ENCODE measurements at places on chromosomes 4 and X.

DNA sequence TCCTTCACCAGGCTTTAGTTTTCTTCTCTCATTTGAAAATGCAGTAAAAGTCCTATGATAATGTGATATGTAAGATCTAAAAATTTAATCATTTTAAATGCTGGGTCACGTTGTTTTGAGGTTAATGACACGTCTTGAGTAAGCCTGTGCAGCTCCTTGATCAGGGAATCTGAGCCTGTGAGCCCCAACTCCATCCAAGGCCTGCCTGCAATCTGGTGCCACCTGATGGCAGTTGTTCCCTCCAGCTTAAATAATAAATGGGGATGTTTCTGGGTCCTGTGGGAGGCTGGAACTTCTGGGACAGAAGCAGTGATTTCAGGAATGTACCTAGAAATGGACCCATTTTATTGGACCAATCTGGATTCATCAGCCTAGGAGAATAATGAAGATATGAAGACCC lies 455.4 kb upstream of the ADGRL3 start:
- no peak for DNase-seq

- no peak for DNase-seq
These were observed 43.2 kb downstream of the PALLD start for GRCh38 chr4:168540086-168540485.

DNA sequence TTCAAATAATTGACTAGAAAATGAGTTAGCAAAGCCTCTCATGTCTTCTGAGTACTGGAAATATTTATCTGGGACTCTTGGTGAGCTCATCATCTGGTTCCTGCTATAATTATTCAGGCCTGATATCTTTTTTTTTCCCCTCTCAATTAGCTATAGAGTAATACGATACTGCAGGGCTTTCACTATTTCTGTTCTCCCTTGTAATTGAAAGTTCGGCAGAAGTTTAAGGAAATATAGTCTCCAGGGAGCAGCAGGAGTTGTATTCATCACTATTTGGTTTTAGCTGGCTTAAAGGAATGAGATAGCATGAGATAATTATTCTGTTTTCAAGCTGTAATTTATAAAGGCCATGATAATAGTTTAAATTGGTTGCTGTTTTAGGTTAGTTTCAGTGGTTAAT lies 378.6 kb upstream of the EPHA5 start:
- no peak for DNase-seq

- DNase-seq: no peak
These were observed 105.5 kb downstream of the SHROOM3 start for GRCh38 chr4:76540486-76540885.

DNA sequence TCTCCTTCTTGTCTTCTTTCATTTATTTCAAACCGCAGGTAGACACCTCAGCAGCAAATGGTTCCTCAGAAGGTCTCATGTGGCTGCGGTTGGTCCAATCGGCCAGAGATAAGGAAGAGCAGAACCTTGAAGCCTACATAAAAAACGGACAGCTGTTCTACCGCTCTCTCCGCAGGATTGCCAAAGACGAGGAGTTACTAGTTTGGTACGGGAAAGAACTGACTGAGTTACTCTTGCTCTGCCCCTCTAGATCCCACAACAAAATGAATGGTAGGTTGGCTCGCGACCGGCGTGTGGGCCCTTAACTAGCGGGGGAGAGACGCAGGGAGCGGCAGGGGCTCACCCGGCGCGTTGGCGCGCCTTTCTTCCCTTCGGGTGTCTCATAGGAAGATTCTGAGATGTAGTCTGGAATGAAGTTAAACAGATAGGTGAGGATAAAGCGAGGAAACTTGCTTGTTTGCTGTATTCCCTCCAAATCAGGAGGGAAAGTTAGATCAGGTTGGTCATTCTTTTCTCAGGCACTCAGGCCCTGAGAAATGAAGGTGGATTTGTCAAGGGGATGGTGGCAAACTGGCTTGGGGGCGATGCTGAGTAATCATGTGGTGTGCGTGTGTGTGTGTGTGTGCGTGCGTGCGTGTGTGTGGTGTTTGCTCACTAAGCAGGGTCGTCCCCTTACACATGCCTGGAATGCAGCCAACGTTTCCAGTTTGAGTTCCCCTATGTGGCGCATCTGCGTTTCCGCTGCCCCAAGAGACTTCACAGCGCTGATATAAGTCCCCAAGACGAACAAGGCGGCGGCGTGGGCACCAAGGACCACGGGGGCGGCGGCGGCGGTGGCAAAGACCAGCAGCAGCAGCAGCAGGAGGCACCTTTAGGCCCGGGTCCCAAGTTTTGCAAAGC lies 4.2 kb downstream of the PRDM8 start:
- DNase-seq: no peak

- no peak for DNase-seq
These were observed 26.0 kb downstream of the MANBA start for GRCh38 chr4:102734591-102735385.

- DNase-seq: no peak
These were observed 85.2 kb downstream of the AASDH start for GRCh38 chr4:56301997-56302496.

DNA sequence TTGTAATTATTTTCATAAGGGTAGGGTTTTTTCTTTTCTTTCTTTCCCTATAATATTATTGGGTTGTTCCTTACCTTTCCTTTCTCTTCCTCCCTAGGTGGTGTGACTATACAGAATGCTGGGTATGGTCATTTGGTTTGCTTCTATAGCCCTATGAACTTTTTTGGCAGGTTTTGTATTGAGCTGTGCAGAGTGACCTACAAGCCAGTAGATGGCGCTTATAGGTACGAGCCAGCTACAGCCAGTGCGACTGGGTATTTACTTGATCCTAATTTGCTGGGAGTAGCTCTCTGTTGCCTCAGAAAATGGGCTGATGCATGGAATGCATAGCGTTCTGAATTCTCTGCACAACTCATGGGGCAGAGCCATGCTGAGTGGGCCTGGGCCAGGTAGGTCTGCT lies 423.3 kb downstream of the MAGEE1 start:
- DNase-seq: peak; percentile 0

DNA sequence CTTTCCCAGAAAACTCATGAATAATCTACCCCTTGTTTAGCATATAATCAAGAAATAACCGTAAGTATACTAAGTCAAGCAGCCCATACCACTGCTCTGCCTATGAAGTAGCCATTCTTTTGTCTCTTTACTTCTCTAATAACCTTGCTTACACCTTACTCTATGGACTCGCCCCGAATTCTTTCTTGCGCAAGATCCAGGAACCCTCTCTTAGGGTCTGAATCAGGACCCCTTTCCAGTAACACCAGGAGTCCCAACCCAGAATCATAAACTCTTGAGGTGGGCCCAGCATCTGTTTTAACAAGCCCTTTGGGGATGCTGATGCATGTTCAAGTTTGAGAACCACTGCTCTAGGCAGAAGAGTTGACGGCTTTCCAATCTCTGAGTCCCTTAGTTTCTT lies 119.6 kb downstream of the BEND2 start:
- no peak for DNase-seq

DNA sequence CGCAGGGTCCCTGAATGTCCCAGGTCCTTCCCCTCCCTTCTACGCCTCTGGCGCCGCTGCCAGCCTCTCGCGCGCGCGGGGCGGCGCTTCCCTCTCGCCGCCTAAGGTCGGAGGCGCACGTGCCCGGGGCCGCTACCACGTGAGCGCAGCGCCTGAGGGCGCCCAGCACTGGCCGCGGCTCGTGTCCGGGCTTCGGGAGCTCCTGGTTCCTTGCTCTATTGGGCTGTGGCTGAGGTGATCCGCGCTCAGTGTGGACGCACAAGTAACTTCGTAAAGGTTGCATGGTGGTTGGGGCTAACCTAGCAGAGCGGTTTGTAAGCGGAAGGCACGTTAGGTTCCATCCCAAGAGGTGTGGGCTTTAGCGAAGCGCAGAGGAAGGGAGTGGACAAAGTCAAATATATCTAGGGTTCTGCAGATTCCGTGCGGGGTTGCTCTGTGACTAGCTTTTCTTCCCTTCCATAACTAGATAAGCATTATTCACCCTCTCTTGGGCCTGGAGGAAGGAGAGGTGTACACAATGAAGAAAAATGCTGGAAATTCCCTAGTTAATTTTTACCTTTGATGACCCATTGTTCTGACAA lies 1.8 kb downstream of the TLL1 start:
- DNase-seq: peak; percentile 72

DNA sequence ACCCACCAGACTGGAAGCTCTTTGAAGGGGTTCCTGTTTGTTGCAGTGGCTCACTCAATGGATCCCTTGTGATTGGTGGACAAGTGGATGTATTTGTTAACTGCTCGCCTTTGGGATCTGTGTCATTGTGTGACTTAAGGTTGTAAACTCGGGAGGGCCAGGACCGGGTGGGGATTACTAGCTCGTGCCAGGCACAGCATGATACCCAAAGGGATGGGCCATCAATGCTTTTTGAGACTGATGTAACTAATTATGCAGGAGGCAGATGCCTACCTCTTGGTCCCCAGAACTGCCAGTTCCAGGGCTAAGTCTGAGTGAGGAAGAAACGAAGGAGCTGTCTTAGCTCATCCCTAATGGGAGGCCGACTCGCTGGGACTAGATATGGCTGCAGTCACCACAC lies 27.7 kb downstream of the UTP14A start:
- DNase-seq: no peak

- DNase-seq: no peak
These were observed 19.8 kb upstream of the ZXDA start for GRCh38 chrX:57930051-57930450.

DNA sequence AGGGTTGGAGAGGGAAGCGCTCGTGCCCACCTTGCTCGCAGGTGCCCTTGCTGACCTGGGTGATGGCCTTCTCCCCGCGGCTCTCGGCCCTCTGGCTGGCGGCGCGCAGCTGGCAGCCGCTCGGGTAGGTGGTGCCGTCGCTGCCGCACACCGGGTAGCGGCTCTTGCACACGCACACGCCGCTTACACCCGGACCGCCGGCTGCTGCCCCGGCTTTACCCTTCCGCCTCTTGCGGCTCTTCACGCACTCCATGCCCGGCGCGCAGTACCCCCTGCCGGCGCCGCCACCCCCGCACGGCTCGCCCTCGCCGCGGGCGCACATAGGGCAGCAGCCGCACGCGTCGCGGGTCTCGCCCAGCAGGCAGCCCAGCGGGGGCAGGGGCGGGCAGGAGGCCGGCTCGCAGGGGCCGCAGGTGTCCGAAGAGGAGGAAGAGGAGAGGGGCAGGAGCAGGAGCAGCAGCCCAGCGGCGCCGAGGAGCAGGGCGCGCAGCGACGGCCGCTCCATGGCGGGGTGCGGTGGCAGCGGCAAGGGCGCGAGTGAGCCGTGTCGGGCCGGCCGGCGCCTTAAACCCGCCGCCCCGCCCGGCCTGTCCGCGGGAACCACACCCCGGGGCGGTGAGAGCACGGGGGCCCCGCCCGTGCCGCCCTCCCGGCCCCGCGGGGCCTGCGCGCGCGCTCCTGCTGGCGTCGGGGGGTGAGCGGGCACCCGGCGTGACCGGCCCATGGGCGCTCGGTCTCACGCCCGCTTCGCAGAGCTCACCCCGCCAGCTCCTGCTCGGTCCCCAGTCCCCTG lies at the start of gene IGFBP7:
TSS of gene IGFBP7 (minus strand) at position 539 of the 793 bp plus-strand sequence. CDS start at position 505, 34 bp downstream.
- DNase-seq: no peak

GRCh38 chr4:100870940-100871772 lies 353.3 kb upstream of the EMCN start:
- no peak for DNase-seq

DNA sequence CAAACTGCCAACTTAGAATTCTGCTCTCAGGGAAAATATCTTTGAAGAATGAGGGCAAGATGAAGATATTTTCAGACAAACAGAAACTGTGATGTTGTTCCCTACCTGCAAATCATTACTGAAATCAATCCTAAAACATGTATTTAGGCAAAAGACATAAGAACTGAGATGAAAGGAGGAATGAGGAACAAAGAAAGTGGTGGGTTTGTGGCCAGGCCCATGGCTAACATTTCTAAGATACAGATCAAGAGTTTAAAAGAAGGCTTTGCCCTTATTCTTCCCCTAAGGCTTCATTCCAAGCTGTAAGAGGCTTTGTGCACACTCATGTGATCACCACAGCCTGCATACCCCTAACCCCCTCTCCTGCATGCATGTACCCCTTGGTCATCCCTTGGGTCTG lies 46.5 kb downstream of the ADGRG2 start:
- no peak for DNase-seq

DNA sequence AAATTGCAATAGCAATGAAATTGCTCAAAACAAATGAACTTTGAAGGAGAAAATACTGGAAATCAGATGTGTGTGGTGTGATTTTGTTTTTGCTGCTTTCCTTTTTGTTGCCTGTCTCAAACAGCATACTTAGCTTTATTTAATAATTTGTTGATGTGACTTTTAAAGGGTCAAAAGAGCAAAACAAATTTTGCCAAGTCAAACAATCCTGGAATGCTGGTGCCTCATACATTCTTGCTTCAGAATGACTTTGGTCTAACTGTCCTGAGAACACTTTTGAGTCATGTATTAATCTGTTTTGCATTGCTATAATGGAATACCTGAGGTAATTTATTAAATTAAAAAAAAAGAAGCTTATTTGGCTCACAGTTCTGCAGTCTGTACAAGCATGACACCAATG lies 3.4 kb downstream of the PF4V1 start:
- DNase-seq: no peak

DNA sequence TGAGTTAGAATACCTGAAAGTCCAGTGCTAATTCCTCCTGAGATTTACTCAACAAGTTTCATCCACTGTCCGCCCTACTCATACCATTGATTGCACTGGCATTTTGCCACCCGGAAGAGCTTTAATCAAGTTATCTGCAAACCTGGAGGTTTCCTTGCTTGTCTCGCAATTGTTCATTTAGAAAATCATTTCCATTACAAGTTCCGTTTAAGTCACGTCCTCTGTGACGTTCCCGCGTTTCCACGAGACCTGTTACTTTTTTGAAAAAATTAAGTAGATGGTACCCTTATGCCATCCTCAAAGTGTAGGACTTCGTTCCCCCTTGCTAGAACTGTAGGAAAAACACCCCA lies 761 bp upstream of the FRYL start:
- no peak for DNase-seq

GRCh38 chr4:90219822-90220221 lies 92.6 kb downstream of the CCSER1 start:
- no peak for DNase-seq

DNA sequence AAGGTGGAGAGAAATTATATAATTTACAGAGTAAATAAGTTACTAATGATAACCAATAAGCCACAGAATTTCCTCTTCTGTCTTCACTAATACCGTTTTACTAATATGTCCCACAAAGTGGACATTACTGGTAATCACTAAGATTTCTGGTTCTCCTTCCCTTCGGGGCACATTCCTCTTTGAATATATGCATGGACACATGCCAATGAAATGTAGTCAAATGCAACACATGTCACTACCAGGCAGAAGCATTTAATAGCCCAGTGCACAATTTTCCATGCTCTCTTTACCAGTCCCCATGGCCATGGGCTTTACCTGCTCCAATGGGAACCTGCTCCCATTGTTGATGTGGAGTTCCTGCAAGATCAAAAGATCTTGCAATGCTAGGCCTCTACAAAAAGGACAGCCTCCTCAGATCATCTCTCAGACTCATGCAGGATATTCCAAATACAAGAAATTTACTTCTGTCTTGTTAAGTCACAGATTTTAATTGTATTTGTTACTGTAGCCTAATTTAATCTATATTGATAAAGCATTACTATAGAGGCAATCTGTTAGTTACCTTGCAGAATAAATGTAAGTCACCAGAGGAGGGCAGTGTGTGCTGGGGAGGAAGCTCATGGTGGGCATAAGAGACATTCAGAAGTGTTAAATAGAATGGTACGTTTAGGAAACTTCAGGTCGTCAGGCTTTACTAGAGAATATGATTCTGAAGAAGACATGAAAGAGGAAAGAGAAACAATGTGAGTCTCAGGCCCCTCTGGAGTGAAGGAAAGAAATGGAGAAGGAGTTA lies 37.1 kb upstream of the INPP4B start:
- no peak for DNase-seq

Measured in NCI-H748 treated with DMSO at 0.1 percent for 48 hours (cell line).